ENCODE measurements at places on chromosomes 5 and 9.

GRCh38 chr5:162248107-162248713, 180.6 kb downstream of the GABRG2 start:
- DNase-seq: no peak

DNA sequence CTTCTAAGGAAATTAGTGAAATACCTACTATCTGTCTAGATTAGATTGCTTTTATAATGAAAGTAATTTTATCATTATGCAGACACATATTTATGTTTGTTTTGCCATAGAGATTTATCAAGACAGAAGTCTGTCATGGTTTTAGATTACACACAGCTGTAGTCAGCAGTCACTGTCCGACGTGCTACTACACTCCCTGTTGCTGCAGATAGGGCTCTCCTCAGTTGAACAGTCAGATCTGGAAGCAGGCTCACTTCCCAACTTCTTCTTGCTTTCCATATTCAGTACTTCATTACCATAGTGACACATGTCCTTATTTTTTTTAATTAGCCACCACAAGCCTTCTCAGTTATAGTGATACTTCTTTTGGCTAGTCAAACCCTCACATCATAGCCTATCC, 329.9 kb upstream of the ITGA1 start:
- DNase-seq: no peak

DNA sequence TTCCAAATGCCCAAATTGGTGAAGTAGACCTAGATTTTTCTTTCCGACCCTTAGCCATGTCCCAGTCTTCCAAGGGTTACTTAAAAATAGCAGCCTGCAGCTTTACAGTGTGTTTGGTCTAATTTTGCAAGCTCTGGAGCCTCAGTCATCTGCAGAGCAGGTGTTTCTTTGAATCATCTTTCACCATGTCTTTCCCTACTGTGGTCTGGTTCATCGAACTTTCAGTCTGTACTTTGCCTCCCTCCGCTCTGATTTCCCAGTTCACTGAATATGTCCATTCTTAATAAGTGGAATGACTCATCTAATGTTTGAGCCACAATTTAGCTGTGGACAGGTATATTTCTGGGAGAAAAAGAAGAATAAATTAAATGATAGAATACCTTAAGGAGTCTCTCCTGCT, 1060.7 kb downstream of the EFNA5 start:
- DNase-seq: no peak

DNA sequence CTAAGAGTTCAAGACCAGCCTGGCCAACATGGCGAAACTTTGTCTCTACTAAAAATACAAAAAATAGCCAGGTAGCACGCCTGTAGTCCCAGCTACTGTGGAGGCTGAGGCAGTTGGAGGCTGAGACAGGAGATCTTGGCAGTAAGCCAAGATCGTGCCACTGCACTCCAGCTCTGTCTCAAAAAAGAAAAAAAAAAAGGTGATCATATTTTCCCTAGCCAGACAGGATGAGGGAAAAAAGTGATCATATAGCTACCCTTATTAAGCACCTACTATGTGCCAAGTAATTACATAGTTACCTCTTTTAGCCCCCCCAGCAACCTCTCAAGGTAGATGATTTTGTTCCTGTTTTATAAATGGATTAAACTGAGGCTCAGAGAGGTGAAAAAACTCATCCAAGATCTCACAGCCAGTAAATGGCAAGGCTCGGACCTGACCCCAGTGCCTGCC, 18.1 kb upstream of the RPL26L1 start:
- DNase-seq: peak; percentile 45

DNA sequence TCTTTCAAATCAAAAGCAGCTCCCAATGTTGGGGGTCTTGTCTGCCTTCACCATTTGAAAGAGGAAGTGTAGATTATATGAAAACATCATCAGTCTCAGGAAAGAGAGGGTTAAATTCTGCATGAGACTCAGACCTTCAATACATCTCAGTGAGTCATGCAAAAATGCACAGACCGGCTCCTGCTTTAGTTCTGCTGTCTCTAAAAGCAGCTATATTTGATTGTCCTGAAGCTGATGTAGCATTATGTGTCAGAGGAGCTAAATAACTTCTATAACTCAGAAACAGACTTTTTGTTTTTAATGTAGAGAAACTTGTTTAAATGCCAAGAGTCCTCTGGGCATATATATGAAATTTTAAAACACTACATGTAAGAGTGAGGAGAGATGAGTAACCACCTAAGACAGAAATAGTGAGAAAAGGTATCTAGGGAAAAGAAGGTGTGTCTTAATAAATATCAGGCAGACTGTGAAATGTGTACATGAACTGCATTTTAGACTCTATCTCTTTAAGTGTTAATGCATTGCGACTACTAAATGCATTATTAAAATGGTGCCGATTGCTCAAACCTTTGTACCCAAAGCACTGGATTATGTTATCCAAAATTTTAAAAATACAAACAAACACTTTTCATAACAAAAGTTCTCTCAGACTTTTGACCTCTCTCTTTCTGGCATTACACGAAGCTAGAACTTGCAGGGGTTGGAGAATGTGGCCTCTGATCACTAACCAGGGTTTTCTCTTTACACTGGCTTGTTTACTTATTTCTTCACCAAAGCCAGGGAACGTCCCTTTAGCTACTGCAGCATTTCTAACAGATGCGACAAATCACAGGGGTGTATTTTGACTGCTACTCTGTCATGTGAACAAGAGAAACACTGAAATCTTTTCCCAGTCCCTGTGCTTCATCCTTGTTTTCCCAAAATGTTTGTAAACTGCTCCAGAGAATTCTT, 302.3 kb downstream of the ARL15 start:
- no peak for DNase-seq

DNA sequence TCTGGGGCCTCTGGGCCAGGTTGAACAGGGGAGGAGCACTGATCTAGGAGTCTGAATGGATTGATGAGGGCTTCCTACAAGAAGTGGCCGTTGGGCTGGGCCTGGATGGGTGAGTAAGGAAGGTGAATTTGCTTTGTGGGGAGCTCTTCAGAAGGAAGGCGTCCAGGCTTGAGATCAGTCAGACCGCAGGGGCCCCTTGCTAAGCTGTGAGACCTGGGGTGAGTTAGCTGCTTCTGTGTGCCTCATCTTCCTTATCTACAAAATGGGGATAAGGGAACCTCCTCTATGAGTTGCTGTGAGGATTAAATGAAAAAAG, 1.1 kb upstream of the SYNPO start:
- no peak for DNase-seq

DNA sequence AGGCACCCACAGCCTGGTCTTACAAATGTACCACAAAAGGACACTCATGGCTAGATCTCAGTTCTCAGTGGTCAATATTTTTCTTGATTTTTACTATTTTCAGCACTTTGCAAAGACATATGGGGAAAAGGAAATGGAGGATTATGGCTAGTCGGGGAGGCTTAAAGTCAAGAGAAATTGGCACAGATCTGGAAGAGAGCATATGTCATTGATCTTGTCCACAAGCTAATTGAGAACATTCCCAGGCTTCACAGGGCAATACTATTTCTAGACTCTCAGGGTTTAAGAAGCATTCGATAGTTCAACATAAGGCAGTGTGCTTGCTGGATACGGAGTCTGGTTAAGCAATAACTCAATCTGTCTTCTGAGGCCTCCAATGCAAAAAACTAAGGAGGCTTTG, 285.8 kb downstream of the ZNF608 start:
- DNase-seq: no peak

- peak; percentile 23 for DNase-seq
These were observed 321.6 kb downstream of the CEMIP2 start for GRCh38 chr9:71446473-71447411.

- no peak for DNase-seq
These were observed 75.0 kb downstream of the STK10 start for GRCh38 chr5:172113036-172113435.

DNA sequence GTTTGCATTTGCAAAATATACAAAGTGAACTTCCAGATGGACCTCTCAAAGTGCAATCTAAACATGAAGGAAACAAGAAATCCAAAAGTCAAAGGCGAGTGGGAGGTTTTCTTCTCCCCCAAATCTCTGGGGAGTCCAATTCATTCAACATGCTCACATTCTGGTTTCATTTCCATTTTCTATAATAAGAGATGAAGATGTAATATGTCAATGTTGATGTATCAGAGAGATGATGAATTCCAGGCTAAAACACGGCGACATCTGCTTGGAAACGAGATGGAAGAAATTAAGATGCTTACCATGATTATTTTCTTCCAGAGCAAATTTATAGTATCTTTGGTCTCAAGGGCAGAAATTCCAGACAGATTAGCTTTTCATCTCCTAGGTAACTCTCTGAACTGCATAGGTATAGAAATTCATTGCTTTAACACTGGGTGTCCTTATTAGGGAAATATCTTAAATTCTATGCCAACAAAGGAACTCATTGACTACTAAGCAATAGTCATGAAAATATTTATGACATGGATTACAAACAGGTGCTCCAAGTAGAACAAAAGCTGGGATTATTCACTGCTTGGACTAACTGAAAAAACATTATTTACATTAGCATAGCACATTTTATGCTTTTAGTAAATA, 287.9 kb downstream of the SEC61B start:
- DNase-seq: no peak

DNA sequence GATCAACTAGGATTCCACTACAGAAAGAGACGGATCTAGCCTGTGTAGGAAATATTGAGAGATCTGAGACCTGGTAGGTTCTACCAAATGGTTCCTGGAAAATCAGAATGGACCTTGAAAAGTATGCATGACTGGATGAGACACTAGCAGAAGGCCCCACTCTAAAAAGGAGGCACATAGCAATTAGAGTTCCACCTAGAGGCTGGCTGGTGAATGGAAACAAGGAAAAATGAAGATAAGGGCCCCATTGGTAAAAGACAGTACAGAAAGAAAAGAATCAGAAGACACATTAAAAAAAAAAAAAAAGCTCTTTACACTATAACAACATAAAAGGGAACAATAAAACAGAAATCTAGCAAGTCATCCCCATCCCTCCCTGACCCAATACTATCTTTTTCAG, 518.5 kb downstream of the NR2F1-AS1 start:
- DNase-seq: no peak

DNA sequence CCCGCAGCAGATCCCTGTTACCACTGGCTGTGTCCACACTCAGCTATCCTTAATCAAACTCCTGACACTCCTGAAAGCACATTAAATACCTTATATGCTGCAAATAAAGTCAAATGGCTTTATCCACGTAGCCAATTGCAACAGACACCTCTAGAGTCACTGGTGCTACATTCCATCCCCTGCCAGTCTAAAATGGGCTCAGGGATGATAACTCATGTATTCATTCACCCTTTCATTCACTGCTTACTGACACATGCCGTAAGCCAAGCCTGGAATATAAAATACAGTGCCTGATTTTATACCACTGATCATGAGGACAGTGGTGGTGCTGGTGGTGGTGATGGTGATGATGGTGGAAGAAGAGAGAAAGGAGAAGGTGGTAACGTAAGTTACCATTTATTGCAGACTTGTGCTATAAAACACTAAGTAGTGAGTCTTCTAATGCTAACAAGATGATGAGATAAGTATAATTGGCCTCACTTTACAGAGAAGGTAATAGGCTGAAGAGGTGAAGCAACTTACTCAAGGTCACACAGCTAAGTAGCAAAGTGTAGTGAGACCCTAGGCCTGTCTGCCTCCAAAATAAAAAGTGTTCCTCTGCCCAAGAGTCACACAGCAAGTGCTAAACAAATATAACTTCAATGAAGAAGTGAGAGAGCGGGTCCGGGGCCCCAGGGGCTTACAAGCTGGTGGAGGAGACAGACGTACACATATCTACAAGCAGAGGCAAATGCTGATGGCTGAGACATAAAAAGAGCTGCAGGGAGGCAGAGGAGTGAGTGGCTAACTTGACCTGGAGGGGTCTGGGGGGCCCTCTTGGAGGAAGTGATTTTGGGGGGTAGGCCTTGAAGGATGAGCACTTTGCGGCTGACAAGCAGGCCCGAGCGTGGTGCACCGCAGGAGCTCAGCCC, 1.2 kb downstream of the TTLL11 start:
- DNase-seq: no peak

DNA sequence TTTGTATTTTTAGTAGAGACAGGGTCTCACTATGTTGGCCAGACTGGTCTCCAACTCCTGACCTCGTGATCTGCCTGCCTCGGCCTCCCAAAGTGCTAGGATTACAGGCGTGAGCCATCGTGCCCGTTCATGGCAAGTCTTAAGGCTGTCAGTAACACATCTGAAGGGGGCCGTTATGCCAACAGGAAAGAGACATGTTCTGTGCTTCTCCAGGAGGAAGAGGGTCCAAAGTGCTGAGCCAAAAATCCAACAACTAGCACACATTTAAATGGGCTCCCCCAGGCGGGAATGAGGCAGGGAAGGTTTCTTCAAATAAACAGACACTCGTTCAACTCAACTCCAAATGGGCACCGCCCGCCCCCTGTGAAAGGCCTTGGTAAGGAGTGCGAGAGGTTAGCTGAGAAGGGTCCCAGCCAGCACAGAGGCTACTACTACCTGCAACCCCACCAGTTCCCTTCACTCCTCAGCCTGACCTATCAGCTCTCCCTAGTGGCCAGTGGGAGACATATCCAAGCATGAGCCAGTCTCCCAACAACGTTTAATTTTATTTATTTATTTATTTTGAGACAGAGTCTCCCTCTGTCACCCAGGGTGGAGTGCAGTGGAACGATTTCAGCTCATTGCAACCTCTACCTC, 84.1 kb upstream of the DMRT1 start:
- DNase-seq: peak; percentile 18

DNA sequence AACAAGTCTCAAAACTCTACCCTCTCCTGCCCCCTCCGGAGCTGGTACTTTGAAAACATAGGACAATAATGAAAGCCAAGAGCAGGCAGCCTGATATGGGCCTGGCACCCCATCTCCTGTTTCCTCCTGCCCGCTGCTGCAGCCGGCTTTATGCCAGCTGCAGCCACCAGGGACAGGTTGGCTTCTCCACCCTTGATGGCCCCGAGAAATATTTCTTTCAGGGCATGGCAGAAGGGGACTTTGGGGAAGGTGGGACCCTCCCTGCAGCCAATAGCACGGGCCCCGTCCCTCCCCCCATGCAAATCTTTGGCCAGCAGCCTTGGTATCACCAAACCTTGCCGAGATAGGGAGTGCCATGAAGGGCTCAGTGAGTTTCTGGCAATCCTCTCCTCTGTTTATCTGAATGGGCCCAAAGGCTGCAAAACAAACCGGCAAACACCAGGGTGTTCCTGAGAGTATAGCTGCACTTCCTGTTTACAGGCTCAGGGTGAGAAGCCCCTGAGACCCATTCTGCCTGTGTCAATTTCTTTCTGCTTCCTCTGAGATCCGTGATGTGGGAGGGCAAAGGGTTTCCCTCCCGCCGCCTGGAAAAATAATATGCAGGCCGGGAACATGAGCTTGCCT, 73.4 kb upstream of the BOD1 start:
- no peak for DNase-seq

DNA sequence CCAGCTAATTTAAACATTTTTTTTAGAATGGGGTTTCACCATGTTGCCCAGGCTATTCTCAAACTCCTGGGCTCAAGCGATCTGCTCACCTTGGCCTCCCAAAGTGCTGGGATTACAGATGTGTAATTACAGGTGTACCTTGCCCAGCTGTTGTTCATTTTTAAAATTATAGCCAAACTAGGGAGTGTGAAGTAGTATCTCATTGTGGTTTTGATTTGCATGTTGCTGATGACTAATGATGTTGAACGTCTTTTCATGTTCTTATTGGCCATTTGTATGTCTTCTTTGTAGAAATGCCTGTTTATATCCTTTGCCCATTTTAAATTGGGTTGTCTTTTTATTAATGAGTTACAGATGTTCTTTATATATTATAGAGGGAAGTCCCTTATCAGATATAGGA, 31.5 kb downstream of the EHMT1 start:
- no peak for DNase-seq

All from NCI-H345 (cell line).